ENCODE measurements at places on chromosomes 2 and 18.

- DNase-seq, result no peak
These were observed 184.5 kb downstream of the IKZF2 start for GRCh38 chr2:212966884-212967283.

GRCh38 chr2:188475945-188476344 lies 184.3 kb downstream of the GULP1 start:
- DNase-seq, result no peak

- no peak for DNase-seq
These were observed 112.0 kb upstream of the STPG4 start for GRCh38 chr2:47266939-47267710.

- DNase-seq, result no peak
These were observed 36.4 kb upstream of the GAREM1 start for GRCh38 chr18:32507093-32507492.

DNA sequence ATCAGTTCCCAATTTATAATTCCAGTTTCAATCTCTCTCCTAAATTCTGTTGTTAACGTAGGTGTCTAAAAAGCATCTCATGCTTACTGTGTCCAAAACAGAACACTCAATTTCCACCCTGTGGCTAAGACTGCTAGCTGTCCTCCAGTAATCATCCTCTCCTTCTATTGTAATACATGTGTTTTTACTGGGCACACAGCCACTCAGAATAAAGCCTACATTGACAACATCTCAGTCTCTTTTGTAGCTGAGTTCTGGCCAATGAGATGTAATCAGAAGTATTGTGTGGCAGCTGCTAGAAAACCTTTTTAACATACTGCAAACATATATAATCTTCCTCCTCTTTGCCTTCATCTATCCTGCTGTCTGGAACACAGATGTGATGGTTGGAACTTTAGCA lies 29.4 kb upstream of the TSPYL6 start:
- no peak for DNase-seq

DNA sequence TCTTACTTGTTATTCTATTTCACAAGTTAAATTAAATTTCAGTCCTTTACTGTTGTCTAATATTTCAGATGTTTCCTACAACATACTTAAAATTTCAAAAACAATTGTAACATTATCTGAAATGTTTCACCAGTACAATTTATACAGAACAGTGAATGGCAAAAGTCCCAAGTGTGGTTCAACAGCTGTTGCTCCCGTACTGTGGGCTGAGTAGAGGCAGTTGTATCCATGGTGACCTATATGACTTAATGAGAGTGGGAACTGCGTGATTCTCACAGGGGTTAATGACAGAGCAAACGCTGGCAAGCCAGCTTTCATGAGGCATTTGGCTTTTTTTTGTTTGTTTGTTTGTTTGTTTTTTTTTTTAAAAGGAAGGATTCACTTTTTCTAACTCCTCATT lies 5.3 kb upstream of the PLCL1 start:
- DNase-seq, result no peak
